ENCODE measurements at places on chromosomes 7 and 10.

DNA sequence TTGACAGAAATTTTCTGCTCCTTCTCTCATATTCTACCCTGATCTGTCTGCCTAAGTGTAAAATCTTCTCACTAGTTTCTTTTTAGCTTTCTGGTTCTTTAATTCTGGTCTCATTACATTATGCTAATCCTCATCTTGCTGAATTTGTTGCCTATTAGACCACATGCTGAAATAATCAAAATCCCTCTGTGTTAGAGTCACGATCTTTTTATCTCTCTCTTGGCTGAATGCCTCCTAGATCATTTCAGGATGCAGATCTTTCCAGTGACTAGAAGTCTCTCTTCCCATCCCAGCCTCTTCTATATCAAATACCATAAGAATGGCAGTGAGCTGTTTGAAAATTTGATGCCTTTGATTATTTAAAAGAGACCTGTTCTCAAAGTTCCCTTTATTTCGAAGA, 661.9 kb downstream of the SORCS1 start:
- no peak for DNase-seq

DNA sequence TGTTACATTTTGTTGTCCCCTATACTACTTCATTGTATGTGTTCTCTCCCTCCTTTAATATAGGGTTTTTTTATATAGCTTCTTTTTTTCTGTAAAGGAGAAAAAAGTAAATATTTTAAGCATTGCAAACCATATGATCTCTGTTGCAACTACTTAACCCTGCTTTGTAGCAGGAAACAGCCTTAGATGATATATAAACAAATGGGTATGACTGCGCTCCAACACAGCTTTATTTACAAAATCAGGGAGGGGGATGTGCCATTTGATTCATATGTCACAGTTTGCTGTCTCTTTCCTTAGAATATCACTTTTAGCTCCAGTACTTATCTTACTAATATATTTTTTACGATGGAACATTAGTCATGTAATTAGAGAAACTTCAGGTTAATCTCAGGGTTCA, 155.2 kb upstream of the GNAI1 start:
- DNase-seq, result peak; percentile 74

DNA sequence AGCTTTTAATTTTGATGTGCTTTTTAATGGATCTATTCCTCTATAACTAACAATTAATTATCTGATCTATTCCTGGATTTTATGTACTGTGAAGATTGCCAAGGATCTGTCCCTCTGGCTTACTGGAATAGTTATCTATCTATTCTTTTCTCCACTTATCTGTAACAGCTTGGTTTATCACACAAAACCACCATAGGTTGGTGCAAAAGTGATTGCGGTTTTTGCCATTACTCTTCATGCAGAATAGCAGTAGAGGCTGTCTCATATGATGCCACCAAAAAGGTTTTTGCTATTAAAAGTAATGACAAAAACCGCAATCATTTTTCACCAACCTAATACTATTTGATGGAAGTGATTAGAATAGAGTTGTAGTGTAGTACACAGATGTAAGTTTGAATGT, 115.7 kb downstream of the PDE1C start:
- DNase-seq, result no peak

DNA sequence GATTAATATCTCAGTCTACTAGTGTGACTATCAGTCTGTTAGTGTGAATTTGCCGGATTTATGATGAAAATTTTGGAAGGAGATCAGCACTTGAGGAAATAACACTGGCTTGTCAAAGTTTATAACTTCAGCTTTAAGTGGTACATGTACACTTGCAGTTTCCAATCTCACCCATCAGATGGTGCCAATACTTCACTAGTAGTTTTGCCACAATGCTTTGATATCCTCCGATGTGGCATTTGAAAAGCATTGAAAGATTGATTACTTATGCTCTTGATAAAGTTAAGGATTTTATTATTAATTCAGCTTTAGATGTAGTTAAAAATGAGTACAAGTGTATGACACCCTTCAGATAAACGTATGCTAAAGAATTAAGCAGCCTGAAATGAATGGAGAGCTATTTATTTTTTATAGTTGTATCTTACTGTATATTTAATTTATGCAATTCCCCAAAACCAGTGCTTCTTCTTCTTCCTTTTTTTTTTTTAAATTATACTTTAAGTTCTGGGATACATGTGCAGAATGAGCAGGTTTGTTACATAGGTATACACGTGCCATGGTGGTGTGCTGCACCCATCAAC, 98.2 kb downstream of the ANLN start:
- DNase-seq, result peak; percentile 82

GRCh38 chr10:81838950-81839349, 36.0 kb upstream of the NRG3 start:
- no peak for DNase-seq

DNA sequence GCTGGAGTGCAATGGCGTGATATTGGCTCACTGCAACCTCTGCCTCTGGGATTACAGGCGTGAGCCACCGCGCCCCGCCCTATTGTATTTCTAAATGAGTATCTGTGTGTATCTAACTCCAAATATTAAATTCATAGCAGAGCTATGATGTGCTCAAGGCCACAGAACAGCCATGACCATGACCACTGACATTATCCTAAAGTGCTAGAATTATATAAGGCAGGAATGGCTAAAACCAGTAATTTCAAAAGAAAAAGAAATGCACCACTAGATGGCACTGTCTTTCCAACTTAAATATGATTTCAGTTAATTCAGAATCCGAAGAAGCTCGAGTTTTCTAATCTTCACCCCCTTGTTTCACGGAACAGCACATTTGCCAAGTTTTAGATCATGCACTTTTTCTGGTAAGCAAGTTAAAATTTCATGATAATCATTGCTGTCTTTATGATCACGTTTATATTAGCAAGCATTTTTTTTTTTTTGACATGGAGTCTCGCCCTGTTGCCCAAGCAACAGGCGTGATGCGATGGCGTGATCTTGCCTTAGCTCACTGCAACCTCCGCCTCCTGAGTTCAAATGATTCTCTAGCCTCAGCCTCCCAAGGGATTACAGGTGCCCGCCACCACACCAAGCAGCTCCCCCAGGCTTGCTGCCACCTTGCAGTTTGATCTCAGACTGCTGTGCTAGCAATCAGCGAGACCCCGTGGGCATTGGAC, 65.3 kb downstream of the OR13A1 start:
- DNase-seq, result peak; percentile 91

- no peak for DNase-seq
Measured at GRCh38 chr10:46042527-46042926, 3.5 kb downstream of the MSMB start.

GRCh38 chr10:125881192-125881591, at the start of gene DHX32:
DHX32 (minus strand) TSS chr10:125881292; CDS start chr10:125880824, 468 bp downstream.
- DNase-seq, result no peak

GRCh38 chr7:116211006-116211912, 920 bp downstream of the TES start:
- peak; percentile 94 for DNase-seq

- DNase-seq, result no peak
Measured at GRCh38 chr7:47443049-47443448, 138.9 kb downstream of the TNS3 start.

GRCh38 chr7:55017841-55018240, 976 bp upstream of the EGFR start:
- DNase-seq, result no peak

DNA sequence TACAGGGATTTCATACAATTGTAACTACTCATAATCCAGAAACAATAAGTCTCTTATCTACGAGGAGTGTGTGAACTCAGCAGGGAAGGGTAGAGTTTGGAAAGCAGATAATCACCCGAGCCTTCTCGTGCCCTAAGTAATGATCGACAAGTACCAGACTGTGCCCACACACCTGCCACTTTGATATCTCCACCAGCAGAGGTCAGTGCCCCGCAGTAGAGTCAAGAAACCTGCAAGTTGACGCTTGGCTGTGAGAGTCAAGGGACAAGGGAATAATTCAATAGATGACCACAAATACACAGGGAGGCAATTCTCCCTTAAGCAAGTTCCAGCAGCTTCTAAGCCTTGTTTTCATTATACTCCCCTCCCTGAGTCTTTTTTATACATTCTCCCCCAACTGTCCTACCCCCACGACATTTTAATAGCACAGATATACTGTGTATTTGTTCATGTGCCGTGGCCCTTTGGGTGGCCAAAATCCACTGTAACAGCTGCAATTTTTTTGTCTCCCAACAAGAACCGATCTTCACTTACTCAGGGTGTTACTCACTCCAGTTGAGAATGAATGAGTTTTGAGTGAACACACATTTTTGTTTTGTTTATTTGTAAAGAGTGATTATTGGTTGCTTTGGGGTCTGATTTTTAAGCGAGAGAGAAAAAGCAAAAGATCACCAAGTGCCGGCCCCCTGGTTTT, 106.9 kb upstream of the RHEB start:
- no peak for DNase-seq

- peak; percentile 61 for DNase-seq
Measured at GRCh38 chr7:128454808-128455542, 703 bp upstream of the HILPDA start.

Data from adipocyte (in vitro differentiated cells).